ENCODE measurements at places on chromosomes 1 and 21.
A peak's percentile ranks its signal among the peaks of the same experiment; 100 is the strongest.

DNA sequence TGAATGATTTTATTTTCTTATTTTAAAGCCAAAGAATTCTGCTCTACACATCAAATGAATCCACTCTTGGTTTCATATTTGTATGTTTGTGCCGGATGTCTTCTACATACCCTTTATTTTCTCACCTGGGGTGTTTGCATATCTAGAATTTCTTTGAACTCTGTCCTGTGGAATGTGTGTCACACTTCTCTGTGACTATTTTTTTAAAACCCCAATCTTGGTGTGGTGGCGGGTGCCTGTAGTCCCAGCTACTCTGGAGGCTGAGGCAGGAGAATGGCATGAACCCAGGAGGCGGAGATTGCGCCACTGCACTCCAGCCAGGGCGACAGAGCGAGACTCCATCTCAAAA is 35.4 kb downstream of the CENPF start:
- no peak for DNase-seq

DNA sequence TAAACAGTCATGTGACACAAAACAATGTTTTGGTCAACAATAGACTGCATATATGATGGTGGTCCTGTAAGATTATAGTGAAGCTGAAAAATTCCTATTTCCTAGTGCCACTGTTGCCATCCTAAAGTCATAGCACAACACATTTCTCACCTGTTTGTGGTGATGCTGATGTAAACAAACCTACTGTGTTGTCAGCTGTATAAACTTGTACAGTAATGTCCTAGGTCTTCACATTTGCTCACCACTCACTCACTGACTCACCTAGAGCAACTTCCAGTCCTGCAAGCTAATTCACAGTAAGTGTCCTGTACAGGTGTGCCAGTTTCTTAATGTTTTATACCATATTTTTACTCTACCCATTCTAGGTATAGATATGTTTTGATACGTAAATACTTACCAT is 326.1 kb upstream of the USP24 start:
- no peak for DNase-seq

DNA sequence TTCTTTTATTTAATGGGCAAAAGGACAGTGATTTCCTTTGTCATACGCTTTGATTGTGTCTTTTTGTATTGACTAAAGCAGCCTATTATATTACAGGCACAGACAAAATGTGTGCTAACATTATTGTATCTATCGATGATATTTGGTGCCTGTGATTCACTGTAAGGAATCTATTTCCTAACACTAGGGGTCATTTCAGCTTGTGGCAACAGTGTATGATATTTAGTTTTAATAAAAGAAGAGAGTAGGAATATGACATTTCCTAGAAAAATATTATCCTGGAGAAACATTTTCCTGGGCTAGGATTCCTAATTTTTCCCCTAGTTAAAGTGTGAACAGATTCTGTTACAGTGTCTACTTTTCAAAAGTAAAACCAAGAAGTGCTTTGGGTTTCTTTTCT is 42.8 kb downstream of the TYW3 start:
- DNase-seq = no peak

DNA sequence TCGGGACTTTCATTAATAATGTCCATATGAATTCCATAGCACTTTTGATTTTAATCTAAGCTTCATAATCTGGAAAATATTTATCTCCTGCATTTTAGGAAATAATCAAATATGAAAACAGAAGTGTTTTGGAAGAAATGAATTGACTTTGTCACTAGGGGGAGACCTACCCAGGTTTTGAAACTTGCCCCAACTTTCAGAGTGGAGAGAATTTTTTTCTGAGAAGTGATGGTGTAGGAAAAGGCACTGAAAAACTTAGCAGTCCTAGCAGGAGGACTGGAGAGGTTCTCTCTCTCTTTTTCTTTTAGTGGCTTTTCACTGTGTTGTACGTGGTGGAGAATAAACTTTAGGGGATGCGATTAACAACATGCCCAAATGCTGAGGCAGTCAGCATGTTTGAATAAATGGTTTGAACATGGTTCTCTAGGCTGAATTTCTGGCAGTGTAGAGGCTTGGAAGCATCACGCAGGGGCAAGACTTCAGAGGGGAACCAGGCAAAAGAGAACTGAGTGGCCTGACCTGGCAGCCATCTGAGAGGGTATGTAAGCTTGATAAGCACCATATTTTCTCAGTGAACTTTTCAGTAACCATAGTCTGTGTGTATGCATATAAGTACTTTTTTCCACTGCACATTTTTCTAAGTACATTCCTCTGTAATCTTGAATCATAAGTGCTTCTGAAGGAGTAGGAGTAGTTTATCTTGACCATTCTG is 68.3 kb upstream of the NEK7 start:
- no peak for DNase-seq

- no peak for DNase-seq
Measured at GRCh38 chr1:107058245-107059032, 2.0 kb downstream of the PRMT6 start.

GRCh38 chr1:49323925-49324540 is 547.3 kb upstream of the BEND5 start:
- DNase-seq = no peak

DNA sequence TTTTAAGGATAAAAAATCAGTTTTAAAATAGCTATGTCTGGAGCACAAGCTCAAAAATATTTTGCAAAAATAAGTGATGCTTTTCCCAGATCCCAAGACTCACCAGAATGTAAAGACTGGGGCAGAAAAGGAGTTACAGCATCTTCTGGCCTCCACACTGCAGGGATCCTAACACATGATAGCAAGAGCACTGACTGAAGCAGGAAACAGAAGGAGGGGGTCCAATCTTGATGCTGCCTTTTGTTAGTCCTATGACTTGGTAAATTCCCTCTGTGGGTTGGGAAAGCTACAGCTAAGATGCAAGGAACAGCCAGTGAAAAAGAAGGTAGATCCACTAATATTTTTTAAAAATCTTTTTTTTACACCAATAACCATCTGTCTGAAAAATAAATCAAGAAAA is 54.2 kb upstream of the TNR start:
- no peak for DNase-seq

- DNase-seq = no peak
Measured at GRCh38 chr1:50976111-50976889, 6.3 kb downstream of the CDKN2C start.

DNA sequence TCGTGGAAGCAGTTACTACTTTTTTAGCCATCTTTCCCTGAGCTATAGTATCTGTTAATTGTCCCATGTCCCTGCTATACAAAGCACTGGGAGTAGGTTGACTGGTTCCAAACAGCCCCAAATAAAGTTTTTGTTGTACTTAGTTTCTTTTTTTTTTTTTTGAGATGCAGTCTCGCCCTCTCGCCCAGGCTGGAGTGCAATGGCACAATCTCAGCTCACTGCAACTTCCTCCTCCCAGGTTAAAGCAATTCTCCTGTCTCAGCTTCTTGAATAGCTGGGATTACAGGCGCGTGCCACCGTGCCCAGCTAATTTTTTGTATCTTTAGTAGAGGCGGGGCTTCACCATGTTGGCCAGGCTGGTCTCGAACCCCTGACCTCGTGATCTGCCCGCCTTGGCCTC is 3.3 kb downstream of the NCSTN start:
- no peak for DNase-seq

- peak; percentile 82 for DNase-seq
Measured at GRCh38 chr1:153805042-153805745, 30.0 kb downstream of the SLC27A3 start.

DNA sequence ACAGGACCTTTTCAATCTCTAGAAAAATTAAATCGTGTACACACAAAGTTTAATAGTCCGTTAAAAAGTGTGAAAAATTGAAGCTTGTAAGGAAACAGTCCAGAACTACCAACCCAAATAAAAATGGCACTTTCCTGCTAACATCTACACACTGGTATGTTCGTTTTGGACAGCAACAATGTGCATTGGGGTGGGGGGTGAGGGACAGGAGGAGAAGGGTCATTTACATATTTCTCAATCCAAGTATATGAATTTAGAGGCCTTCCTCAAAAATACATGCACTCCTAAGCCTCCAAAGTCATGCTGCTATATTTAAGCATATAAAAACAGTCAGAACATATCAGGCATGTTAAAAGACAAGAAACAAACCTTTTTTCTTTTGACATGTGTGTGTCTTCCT is 2.5 kb downstream of the PPP1R15B start:
- DNase-seq = no peak
